ENCODE measurements at places on chromosomes 16 and 17.

GRCh38 chr17:39270923-39271322 is 45.2 kb upstream of the STAC2 start:
- peak; percentile 30 for DNase-seq

- DNase-seq: no peak
Observed at GRCh38 chr17:40818343-40818732, 4.1 kb downstream of the KRT10 start.

GRCh38 chr17:75612906-75613626 is 20.2 kb upstream of the SMIM5 start:
- DNase-seq: no peak

GRCh38 chr16:47143677-47144558 is at the start of gene NETO2:
TSS of gene NETO2 (minus strand) at chr16:47143945. CDS start at chr16:47143612, 333 bp downstream.
- peak; percentile 65 for DNase-seq

GRCh38 chr16:50668368-50669008 is 12.6 kb downstream of the SNX20 start:
- no peak for DNase-seq

DNA sequence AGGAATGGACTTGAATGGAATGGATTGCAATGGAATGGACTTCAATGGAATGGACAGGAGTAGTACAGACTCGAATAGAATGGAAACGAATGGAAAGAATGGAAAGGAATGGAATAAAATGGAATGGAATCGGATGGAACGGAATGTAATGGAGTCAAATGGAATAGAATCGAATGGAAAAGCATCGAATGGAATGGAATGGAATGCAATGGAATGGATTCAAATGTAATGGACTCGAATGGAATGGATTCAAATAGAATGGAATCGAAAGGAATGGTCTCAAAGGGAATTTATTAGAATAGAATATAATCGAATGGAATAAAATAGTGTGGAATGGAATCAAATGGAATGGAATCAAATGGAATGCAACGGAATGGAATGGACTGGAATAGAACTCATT is 484.9 kb upstream of the WSB1 start:
- no peak for DNase-seq

DNA sequence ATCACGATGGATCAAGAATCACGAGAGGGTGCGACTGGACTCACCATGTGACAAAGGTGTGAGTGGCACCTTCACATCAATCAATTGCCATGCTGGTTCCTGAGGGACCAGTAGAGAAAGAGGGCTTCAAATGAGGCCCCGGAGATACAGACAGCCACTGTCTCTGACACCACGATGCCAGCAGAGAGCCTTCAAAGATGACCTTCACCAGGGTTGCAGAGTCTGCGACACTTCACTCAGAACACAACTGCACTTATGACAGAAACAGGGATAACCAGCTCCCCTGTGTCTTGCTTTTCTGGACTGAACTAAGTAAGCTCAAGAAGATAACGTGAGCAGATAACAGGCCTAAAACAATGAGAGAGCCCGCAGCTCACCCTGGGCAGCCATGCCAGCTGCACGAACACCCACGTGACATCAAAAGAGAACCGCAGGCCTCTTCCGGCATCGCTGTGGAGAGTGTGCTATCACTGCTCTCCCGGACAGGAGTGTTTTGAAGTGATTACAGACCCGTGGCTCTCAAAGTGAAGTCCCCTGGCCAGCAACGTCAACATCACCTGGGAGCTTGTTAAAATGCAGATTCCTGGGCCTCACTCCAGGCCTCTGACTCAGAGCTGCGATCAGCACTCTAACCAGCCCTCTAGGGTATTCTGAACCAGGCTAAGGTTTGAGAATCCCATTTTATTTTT is 36.4 kb downstream of the KLHDC4 start:
- DNase-seq: no peak

DNA sequence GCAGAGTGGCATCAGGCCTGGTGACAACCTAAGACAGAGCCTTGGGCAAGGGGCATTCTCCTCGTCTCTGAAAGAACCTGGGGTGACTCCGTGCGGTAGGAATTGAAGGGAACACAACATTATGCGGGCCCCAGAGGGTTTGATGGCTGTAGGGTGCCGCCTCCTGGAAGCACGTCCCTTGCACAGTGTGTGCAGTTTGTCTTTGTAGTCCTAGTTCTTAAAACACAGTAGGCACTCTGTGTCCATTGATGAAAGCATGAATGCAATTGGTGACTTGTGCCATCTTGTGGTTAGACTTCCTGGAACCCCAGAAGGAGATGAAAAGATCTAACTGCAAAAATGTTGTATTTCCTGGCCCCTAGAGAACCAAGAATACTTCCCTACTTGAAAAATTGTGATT is 279.8 kb downstream of the UTP18 start:
- DNase-seq: no peak

DNA sequence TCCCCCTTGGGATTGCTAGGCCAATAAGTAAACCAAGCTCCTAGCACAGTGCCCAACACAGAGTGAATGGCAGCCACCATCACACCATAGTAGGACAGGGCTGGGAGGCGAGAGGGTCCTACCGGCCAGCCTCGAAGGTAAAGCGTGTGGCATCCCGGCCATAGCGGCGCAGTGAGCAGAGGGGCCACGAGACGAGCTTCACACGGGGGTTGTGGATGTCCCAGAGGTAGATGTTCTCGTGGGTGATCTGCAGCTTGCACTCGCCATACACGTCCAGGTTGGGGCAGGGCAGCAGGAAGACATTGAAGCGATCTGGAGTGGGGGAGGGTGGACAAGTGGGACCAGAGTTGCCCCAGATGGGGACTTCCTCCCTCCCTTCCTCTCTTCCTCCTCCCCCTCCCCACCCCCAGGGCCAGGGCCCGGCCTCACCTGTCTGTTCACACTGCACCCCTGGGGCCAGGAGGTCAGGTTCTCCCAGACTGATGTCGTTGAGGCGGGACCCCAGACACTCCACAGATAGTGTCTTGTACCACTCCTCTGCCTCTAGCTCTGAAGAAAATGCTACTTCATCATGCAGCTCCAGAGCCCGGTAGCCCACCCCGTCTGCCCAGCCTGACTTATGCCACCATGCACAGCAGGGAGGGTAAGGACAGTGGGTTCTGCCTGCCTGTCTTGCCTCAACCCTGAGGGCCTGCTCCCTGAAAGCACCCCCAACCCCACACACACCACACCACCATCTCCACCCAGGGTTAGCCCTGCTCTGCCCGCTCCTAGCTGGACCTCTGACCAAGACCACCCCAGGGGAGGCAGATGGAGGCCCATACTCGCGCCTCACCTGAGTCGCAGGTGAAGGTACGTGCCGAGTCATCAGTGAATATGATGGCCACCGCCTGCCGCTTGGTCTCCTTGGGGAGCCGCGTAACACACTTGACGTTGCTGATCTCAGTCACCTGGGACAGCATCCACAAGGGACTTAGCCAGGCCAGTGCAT is 11.3 kb downstream of the DOK4 start:
- no peak for DNase-seq

GRCh38 chr16:3503523-3503922 is 2.7 kb downstream of the CLUAP1 start:
- DNase-seq: no peak

DNA sequence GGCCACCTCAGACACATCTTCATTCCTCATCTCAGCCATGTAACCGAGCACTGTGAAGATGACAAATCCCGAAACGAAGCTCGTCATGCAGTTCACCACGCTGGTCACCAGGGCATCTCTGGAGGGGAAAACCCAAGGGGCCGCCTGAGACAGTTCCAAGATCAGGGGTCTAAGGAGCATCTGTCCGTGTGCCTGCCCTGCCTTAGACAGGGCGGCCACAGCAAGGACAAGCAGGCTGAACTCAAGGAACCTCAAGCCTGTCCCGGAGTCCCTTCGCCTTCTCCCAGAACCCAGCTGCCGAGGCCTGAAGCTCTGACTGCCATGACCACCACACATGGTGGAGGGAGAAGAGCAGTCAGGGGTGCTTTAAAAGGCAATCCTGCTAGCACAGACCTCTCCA is 22.7 kb downstream of the SLC6A4 start:
- DNase-seq: no peak

DNA sequence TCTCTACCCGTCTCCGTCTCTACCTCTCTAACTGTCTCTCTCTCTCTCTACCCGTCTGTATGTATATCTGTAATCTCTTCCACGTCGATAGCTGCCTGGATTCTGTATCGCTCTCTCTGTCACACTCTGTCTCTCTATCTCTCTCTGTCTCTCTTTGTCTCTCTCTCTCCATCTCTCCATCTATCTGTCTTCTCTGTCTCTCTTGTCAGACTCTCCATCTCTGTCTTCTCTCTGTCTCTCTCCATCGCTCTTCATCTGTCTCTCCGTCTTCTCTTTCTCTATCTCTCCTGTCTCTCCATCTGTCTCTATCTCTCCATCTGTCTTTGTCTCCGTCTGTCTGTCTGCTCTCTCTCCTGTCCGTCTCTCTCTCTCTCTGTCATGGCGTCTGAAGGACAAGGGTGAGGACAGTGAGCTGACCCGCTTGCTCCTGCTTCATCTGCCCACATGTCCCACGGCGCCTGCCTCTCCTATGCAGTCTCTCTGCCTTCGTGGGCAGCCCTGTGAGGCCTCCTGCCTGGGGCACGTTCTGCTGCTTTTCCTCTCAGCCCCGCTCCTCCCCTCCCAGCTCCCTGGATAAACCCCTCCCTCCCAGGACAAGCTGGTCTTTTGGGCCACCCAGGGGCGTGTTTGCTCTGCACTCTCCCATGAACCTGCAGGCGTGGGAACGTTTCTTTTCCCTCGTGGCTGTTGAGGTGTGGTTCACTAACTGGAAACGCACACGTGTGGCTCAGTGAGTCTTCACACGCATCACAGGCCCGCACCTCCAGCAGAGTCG is 18.9 kb downstream of the ACSF3 start:
- DNase-seq: no peak

GRCh38 chr16:84806256-84806889 is 13.4 kb upstream of the CRISPLD2 start:
- DNase-seq: peak; percentile 79

GRCh38 chr17:10155371-10156076 is 42.9 kb downstream of the GAS7 start:
- no peak for DNase-seq

DNA sequence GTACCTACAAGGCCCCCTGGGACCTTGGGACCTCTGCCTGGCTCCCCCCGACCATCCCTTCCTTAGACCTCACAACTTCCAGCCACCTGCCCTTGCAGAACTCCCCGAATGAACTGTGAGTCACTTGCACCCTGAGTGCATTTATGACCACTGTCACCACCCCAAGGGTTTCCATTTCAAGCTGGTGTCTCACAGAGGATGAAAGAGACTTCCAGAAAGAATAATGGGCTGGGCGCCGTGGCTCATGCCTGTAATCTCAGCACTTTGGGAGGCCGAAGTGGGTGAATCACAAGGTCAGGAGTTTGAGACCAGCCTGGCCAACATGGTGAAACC is 124.5 kb upstream of the CIBAR2 start:
- DNase-seq: peak; percentile 80

- no peak for DNase-seq
Observed at GRCh38 chr16:80347900-80348299, 192.9 kb upstream of the DYNLRB2 start.
